ENCODE measurements at places on chromosomes 5 and 9. TPM values are rescaled to one million over a fixed set of nuclear protein-coding genes. Genes with fewer than 3 reads are reported as not detected.

Gene ADRB2
- total RNA-seq: 6.5 TPM

Gene RFESD
- total RNA-seq: 1.4 TPM

Gene PCDHGB3
- 6.5 TPM for total RNA-seq

Gene NUTM2G
- total RNA-seq: not detected

Gene SPINK4
- total RNA-seq: not detected

Gene OBP2B
- not detected for total RNA-seq

Gene CENPK
- 14.0 TPM for total RNA-seq

Gene SOHLH1
- not detected for total RNA-seq

Gene WDR38
- total RNA-seq: not detected

Gene TSSK1B
- under 0.01 TPM for total RNA-seq

Gene CSF1R
- not detected for total RNA-seq

Measured in vein endothelial cell (primary cell).